Body of pancreas (tissue), 4 donors: ENCODE measurements at places on chromosomes 2 and 18.

DNA sequence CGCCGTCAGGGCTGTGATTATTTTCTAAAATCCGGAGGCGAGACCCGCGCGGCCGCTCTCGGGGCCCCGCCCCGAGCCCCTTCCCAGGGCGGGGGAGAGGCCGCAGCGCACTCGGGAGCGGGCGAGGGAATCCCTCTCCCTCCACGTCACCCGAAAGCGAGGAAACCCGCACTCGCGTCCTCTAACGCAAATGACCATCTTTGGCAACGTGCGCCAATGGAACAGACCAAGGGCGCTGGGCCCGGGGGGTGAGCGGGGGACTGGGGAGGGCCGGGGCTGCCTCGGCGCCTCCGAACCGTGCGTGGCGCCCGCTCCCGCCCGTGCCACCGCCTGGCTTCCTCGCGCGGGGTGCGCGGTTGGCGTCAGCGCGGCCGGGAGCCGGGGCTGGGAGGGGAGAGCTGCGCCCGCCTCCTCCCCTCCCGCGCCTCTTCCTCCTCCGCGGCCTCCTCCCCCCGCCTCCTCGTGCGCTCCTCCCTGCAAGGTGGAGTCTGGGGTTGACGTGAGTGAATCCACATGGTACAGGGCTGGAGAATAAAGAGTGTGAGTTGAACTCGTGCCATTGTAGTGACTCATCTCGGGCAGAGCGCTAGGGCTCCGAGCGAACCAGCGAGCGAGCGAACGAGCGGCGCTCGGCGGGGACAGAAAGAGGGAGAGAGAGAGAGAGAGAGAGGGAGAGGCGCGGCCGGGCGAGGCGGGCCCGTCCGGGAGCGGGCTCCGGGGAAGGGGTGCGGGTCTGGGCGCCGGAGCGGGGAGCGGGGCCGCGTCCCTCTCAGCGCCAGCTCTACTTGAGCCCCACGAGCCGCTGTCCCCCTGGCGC is at the start of gene FOSL2:
FOSL2 (plus strand) TSS at position 562 of the 817 bp plus-strand sequence. CDS start 863 bp downstream, outside the sequence.
- no peaks in the 10 kb centered on the region for H3K36me3 ChIP-seq
- H3K4me3 ChIP-seq, result peak within 1 kb of the TSS; percentile 85
- DNase-seq, result peak; percentile 98
- peaks cover 35% of the 10 kb centered on the region for H3K4me1 ChIP-seq
- peak within 1 kb of the TSS; percentile 100 for H3K27ac ChIP-seq

DNA sequence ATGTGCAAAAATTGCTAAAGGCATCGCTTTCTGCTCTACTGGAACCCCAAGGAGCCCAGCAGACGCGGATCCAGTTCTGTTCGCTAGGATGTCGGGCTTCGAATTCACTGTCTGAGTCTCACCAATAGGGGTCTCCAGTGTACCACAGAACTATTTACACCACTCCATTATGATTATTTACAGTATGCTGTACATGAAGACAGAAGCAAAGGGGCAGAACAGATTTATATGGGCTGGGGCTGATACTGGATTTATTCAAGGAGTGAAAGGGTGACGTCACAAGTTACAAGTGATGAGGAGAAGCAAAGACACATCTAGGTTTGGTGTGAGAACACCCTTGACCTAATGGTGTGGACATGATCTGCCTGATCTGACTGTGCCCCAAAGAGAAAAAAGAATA is 185.3 kb upstream of the ATP5MC3 start:
- H3K36me3 ChIP-seq, result no peaks in the 10 kb centered on the region
- peak; percentile 24 for DNase-seq
- H3K27ac ChIP-seq, result no peak overlapping the region
- H3K27me3 ChIP-seq, result no peaks in the 10 kb centered on the region
- H3K4me3 ChIP-seq, result no peak overlapping the region

- H3K36me3 ChIP-seq, result no peaks in the 10 kb centered on the region
- H3K27me3 ChIP-seq, result no peaks in the 10 kb centered on the region
Measured at GRCh38 chr2:111030260-111030891, 90.3 kb upstream of the BCL2L11 start.

DNA sequence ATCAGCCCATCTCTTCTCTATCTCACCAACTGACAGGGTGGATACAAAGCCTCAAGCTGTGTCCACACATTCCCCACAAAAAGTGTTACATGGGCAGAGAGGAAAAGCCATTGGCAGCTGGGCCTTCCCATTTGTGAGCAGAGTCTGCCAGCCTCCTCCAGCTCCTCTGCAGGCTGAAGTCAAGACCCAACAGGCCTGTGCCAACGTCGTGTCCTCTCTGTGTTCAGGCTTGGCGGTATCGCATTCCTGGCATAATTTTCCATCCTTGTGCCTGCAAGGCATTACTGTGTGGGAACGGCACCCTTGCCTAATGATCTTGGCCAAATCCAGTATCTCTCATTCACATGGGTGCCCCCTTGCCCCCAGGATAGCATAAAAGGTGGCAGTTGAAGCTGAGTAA is 41.5 kb upstream of the APCDD1 start:
- H3K27ac ChIP-seq, result no peak overlapping the region
- no peak for DNase-seq
- H3K27me3 ChIP-seq, result no peaks in the 10 kb centered on the region
- no peaks in the 10 kb centered on the region for H3K36me3 ChIP-seq
- H3K4me1 ChIP-seq, result peaks cover 17% of the 10 kb centered on the region

GRCh38 chr2:157087373-157088002 is 170.0 kb upstream of the GALNT5 start:
- no peak overlapping the region for H3K4me3 ChIP-seq
- no peak overlapping the region for H3K27ac ChIP-seq
- DNase-seq, result no peak
- no peaks in the 10 kb centered on the region for H3K36me3 ChIP-seq

DNA sequence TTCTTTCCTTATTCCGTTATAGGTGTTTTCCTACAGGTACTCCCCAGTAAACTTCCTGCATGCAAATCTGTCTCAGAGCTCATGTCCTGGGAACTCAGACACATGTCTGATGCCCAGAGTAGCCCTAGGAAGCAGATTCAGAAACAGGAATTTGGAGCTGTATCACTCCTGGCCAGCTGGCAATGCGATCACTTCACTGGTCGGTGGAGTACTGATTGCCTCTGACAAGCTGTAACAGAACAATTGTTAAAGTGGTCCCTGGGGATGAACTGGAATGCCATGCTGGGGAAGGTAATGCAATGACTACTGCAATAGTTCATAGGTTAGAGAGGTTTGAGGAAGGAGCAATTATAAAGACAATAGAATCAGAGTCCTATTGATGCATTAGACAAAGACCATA is 131.6 kb upstream of the DOCK10 start:
- no peak for DNase-seq
- no peak overlapping the region for H3K4me3 ChIP-seq
- no peak overlapping the region for H3K27ac ChIP-seq
- H3K4me1 ChIP-seq, result no peaks in the 10 kb centered on the region
- no peaks in the 10 kb centered on the region for H3K27me3 ChIP-seq

DNA sequence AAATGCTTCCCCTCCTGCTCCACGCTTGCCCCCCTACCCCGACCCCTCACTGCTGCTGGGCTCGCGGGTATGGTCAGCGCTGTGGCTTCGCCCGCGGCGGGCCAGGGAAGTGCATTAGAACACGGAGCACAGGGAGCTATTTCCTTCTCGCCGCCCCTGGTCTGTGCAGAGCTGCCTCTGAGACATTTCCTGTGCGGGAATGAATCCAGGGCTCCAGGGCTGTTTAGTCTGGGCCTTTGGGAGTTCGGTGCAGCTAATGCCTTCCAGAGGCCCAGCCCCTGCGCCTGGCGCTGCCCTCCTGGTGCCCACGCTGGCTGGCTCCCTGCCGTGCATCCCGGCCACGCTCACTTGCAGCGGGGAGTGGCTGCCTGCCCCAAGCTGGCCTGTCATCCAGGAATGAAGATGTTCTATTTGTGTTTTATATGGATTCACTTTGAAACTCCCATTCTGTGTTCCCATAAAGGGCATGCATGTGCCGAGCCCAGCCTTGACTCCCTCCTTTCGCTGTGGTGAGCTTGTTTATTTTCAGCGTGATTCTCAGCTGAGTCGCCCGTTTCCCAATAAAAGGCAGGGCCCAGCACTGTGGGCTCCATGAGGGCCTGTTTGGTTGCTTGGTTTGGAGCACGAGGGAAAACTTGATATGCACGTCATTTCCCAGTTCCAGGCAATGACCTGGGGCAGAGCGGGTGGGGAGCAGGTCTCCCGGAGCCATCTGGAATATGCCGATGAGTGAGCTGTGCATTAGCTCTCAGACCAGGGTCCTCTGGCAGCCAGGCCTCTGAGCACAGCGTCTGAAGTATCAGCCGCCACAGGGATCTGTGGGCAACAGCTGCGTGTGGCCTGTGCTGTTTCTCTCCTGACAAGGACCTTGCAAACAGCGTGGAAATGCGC is 42.7 kb downstream of the SH3RF3 start:
- peak overlapping the region; percentile 50 for H3K27ac ChIP-seq
- peak; percentile 39 for DNase-seq
- H3K4me1 ChIP-seq, result no peaks in the 10 kb centered on the region
- no peak overlapping the region for H3K4me3 ChIP-seq

DNA sequence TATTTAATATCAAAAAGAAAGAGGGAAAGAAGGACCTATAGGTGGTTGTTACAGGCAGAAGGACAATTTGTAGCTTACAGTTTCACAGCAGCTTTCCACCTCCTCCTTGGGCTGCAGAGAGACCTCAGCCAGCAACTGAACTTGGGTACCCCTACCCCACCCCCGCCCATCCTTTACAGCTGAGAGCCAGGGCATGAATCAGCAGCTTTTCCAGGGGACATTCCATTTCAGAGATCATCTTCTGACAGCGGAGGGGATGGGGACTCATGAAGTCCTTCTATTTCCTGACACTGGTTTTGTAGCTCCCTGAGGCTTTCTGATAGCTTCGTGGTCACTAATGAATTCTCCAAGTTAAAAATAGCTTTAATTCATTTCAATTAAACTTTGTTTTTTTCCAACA is 96.4 kb downstream of the ITGB1BP1 start:
- H3K27ac ChIP-seq, result no peak overlapping the region
- no peaks in the 10 kb centered on the region for H3K36me3 ChIP-seq
- no peak overlapping the region for H3K4me3 ChIP-seq
- no peak for DNase-seq
- H3K4me1 ChIP-seq, result no peaks in the 10 kb centered on the region
